NCI-H2227 treated with DMSO at 0.1 percent for 48 hours (cell line): ENCODE measurements at places on chromosomes 3 and 15.

DNA sequence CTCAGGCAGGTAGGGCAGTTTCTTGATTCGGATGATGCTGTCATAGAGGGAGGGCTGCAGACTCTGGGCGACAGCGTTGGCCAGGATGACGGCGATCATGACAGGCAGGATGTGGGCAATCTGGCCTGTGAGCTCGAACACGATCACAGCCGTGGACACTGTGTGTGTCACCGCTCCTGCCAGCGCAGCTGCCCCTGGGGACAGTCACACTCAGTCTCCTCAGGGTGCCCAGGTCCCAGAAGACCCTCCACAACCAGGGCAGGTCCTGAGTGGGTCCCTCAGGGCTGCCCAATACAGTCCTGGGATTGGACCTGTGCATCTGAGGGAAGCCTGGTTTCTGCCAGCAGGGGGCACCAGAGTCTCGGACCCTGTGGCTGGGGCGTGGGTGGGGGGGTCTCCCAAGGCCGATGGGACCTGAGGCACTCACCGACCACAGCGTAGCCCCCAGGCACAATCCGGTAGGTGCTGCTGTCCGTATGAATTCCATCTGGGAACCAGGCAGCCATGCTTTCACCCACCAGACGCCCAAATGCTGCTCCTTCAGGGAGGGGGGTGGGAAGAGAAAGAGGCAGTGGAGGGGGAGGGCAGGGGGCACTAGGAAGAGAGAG is 7.2 kb downstream of the CLCN2 start:
- DNase-seq: no peak

DNA sequence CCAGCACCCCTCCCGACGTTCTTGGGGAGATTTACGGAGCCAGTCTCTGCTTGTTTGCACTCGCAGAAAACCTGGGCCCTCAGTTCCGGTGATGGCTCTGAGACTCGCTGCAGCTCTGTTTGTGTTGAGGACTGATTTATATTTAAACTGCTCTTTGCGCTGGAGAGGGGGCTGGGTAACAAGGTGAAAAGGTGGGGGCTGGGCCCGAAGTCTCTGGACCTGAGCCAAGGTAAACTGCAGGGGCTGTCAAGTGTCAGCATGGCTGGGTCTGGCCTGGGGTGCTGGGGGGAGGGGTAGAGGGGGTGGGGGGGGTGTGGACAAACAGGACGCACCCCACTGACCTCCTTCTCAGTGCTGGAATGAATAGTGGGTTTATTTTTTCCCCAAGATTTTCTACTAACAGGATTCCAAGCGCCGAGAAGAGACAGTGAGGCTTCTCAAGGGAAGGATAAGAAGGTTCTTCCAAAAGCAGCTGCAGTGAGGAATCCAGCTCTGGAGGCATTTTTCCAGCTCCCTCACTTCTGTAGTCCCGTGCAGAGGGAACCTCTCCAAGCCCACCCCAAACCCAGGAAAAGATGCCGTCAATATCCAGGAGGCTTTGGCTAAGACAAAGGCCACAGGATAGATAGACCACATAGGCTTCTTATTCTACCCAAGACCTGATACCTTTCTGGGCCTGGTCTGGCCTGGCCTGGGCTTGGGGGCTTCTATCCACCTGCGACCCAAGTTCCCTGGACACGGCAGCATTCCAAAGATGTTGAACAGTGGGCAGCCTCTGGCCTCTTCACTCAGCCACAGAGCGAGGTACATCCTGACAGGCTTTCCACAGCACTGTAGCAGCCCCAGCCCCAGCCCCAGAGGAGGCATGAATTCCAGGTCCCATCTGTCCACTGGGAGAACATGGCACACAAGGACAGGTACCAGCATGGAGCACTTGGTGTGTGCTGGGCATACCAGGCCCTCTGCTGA is 938 bp upstream of the SLCO2A1 start:
- peak; percentile 1 for DNase-seq

- DNase-seq: no peak
These were observed 911.4 kb downstream of the EPHA3 start for GRCh38 chr3:90018779-90019178.

GRCh38 chr15:23642413-23643044 is 5.1 kb downstream of the MAGEL2 start:
- peak; percentile 60 for DNase-seq

DNA sequence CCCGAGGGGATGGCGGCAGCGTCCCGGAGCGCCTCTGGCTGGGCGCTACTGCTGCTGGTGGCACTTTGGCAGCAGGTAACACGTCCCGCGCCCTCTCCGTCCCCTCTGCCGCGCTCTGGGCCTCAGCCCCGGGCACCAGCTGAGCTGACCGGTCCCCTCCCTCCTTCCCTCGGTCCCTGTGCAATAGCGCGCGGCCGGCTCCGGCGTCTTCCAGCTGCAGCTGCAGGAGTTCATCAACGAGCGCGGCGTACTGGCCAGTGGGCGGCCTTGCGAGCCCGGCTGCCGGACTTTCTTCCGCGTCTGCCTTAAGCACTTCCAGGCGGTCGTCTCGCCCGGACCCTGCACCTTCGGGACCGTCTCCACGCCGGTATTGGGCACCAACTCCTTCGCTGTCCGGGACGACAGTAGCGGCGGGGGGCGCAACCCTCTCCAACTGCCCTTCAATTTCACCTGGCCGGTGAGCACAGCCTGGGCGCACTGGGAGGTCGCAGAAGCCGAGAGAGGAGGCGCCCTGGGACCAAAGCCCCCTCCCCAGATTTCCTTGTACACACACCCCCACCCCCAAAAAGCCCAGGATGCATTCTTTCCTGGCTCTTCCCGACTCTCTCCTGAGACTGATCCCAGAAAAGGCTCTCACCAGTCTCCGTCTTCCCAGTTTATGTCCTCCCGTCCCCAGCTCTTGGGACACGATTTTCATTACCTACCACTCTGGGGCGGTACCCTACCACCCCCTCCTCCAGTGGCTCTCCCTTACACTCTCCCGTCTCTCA is 705 bp downstream of the DLL4 start:
- no peak for DNase-seq

DNA sequence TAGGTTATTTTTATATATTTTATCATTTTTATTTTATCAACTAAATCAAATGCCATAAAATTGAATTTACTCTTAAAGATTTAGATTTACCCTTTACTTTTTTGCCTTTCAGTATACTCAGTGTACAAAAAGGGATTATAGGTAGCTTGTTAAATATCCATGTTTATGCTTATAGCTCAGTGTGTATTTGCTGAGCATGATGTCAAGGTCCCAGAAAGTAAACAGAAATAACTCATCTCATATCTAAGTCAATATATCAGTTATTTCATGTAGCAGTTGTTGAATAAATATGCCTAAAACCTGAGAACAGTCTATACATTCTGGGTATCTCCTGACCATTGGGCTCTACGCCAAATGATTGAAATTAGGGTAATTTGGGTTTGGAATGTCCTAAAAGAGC is 693.8 kb downstream of the NAALADL2 start:
- no peak for DNase-seq

- no peak for DNase-seq
These were observed 344.2 kb upstream of the ROPN1 start for GRCh38 chr3:124336067-124336656.

DNA sequence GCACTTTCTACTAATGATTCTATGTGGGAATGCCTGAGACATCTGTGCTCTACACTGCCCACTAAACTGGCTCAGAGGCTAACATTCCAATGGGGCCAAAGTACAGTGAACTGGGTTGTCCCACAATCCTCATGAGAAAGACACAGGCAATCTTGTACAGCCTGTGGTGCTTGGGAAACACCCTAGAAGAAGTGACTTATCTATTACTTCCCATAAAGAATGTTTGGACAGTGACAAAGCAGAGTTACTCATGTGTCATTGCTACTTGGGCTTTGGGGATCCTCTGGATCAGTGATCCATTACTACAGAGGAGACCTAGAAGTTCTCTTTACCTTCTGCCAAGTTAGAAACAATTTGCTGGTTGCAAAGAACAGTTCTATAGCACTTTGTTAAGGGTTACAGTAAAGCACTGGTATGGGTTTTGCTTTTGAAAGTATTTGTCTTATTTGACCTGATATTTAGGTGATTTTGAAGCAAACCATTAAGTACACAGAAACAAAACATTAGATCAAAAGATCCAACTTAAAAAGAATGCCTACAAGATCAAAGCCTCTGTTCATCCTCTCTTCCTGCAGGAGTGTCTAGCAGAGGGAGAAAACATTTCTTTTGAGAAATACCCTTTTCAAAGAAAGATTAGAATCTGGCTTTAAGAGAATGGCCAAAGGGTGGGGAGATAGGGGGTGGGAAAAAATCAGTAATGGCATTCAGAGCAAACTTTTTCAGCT is 75.8 kb downstream of the CTNNB1 start:
- DNase-seq: no peak
